ENCODE measurements at places on chromosomes 12 and 14.

DNA sequence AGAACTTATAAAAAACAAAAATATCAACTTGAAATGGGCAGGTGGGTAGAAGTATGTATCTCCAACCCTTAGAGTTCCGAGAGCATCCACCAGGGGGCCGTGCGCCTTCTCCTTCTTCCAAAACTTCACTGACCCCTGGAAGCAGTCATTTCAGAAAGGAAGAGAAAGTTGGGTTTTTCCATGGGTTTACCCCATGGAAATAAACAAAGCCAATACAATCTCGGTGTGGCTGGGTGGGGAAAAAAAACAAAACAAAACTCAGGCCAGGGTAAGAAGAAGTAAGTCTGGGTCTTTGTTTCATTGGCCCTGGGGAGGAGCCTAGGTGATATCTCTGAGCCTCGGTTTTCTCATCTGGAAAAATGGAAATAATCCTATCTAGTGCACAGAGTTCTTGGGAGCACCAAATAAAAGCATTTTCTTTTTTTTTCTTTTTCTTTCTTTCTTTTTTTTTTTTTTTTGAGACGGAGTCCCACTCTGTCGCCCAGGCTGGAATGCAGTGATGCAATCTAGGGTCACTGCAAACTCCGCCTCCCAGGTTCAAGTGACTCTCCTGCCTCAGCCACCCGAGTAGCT is 33.6 kb upstream of the HNF1A start:
- peak; percentile 16 for DNase-seq

- DNase-seq = no peak
Observed at GRCh38 chr14:89245802-89246201, 171.2 kb downstream of the FOXN3 start.

DNA sequence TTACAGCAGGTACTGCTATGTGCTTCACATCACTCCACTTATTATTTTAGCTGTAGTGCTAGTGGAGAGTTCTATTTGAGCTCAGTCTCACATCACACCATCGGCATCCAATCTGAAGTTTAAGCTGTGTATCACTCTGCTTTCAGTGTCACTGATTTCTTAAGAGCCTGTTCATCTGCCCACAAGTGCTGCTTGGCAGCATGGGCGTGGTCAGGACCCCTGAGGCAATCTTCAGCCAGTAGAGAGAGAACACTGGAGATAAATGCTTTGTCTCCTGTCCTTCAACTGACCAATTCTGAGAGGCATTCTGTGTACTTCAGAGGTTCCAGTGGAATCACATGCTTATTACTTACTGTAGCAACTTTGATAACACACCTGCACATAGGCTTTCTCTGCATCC is 728.8 kb downstream of the RPS29 start:
- no peak for DNase-seq

GRCh38 chr12:31021809-31022494 is 51.7 kb upstream of the DDX11 start:
- peak; percentile 63 for DNase-seq

- DNase-seq = no peak
Observed at GRCh38 chr14:64702493-64703394, 1.5 kb upstream of the PLEKHG3 start.

DNA sequence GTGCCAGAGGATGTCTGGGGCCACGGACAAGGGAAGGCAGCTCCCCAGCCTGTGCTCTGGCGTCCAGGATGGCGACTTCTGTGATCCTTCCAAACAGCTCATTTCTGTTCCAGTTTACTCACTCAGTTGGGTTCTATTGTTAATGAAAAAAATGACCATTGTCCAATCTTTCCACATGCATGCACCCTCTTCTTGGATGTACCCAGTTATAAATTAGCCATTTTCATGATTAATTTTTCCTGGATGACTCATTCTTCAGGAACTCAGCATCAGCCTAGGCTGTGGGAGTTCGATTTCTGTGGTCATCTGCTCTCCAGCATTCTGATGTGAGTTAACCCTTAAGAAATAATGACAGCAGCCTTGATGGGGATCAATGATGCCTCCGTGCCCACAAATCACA is 926.8 kb downstream of the BCL11B start:
- peak; percentile 0 for DNase-seq

- no peak for DNase-seq
Observed at GRCh38 chr14:68305738-68306137, 486.2 kb downstream of the RAD51B start.

GRCh38 chr12:64746663-64747062 is 12.5 kb downstream of the GNS start:
- peak; percentile 58 for DNase-seq

DNA sequence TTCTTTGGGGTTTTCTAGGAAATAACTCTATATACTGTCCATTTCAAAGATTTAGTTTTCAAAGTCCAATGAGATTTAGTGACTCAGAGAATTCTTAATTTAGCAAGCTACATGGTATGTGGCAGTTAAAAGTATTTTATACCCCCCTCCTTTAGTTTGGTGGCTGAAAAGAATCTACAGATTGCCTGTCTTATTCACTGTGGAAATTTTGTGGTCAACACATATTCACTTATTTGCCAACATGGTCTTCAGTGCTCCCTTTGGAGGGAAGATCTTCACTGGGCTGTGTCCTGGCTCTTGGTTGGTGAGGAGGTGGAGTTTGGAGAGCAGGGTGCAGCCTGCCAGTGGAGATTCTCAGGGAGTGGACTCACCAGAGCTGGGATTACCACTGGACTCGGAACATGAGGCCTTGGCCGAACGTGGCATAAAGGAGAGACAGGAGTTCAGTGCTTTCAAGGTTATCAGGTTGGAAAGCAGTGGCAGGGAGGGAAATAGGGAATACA is 39.8 kb downstream of the SAMD4A start:
- no peak for DNase-seq

DNA sequence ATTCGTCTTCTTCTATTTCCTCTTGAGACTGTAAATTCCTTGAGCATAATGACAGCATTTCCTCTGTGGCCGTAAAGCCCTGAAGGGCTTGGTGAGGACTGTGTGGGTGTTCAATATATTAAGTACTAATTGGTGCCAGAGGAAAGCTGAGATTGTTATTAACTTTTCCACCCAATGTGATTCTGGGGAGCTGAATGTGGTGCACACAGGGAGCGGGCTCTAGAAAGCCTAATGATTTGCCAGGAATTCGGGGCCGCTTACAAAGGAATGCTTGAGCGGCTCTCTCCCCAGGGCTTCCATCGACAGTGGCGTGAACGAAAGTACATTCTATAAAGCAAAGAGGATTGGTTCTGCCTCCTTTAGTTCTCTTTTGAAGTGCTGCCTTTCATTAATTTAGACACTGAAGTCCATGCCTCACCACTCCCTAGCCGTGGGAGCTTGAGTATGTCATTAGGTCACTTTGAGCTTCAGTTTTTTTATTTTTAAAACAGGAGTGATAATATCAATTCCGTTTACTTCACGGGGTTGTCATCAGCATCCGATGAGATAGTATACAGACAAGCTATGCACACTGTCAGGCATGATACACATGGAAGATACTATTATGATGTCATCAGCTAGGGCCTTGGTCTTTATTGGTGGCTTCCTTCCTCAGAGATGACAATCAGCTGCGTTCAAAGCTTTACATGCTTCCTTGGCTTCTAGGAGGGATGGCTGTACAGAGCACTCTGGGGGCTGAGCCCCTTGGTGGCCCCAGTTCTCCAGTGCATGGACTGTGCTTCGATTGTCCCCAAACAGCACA is 11.0 kb upstream of the GSG1 start:
- peak; percentile 48 for DNase-seq

DNA sequence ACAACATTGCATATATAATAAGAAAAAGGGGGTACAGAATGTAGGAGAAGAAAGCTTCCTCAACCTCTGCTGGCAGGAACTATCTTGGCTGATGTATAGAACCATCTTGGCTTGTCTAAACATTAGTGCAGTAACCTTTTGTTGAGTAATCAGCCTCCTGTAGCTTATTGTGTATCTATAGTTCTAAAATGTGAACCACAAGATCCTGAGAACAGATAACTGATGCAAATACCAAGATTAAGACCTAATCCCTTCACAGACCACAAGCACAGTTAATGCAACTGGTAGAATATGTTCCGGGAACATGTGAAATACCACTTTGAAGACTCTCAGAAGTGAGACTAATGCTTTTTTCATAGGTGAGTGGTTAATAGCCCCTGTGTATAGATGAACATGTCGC is 50.7 kb upstream of the KCNC2 start:
- no peak for DNase-seq

- no peak for DNase-seq
Observed at GRCh38 chr14:104647467-104648043, 41.9 kb upstream of the INF2 start.

DNA sequence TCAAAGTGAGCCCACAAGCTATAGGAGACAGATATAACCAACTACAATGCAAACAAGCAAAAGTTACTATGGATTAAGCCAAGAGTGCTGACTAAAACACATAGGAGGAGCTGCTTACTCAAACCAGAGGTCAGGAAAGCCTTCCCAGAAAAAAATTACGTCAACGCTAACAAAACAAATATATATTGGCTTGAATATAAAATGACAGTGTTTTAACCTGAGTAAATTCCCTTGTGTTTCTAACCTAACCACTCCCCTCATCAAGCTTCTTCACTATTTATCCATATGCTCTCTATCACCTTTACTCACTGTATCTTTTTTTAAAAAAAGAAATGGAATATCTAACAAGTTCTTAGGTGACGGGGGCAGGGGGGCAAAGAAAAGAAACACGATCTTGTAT is 115.9 kb downstream of the MED13L start:
- no peak for DNase-seq

DNA sequence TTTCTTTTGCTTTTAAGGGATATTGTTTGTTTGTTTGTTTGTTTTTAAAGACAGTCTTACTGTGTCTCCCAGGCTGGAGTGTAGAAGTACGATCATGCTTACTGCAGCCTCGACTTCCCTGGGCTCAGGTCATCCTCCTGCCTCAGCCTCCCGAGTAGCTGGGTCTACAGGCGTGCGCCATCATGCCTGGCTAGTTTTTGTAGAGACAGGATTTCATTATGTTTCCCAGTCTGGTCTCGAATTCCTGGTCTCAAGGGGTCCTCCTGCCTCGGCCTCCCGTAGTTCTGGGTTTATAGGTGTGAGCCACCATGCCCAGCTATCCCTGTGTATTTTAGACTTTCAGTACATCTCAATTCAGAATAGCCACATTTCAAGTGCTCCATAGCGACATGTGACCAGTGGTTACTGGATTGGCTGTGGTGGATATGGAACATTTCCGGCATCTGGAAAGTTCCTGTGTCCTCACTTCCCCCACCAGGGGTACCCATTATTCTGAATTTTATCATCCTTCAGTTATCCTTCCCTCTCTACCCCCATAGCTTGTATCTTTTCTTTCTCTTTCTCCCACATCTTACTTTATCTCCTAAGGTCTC is 61.1 kb downstream of the HRK start:
- DNase-seq = no peak

DNA sequence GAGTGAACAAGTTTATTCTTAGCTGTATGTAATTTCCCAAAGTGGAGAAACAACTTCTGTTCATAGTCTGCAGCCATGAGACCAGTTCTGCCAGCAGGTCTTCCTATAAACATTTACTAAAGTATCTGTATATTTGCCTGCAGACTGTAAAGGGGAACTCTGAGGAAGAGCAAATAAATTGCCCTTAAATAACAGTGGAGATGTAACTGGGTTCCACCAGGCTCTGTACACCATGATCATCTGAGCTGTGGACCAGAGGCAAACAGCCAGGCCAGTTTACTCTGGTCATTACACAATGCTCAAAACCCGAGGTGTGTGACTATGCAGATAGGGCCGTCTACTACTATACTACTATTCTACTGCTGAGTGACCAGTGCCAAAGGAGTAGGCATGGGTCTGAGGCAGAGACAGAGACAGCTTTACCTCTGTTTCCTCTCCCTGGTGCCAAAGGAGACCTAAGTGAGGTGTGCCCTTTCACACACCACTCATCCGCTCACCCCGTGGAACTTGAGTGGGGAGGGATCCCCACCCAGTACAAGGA is 21.1 kb upstream of the CERS5 start:
- DNase-seq = no peak

GRCh38 chr12:62767496-62767895 is 167.5 kb downstream of the PPM1H start:
- peak; percentile 85 for DNase-seq

DNA sequence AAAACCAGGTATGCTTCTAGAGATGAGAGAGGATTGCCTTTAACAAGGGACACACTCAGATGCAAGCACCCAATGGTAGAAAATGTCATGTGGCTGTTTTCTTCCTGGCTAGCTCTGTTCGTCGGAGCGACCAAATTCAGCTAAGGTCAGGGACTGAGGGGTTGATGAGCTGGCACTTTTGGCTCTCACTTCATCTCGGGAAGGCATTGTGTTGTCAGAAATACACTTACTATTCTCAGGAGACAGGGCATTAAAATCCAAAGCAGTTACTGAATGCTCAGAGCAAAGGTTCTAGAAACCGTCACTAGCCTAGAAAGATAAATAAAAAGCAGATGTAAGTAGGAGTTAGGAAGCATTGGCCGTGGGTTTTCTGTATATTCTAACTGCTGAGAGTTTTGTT is 275.7 kb upstream of the SSTR1 start:
- DNase-seq = no peak

- DNase-seq = no peak
Observed at GRCh38 chr12:113211160-113211559, 10.1 kb upstream of the TPCN1 start.

DNA sequence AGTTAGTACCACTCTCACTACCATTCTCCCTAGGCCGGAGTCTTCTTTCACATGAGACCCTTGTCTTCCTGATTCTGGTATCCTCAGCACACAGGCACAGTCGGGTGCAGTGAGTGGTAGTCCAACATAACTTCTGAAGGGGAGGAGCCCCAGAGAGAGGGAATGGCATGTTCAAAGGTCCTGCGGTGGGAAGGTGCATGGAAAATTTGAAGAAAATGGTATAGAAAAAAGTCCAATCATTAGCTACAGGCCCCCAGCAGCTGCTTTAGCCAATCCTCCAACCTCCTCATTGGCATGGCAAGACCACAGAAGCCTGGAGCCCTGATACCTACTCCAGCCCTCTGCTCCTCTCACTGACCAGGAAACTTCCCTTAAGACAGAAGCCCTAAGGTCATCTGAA is 96.6 kb downstream of the ZFP36L1 start:
- DNase-seq = no peak

GRCh38 chr12:120381752-120382419 is 12.9 kb upstream of the MSI1 start:
- no peak for DNase-seq

DNA sequence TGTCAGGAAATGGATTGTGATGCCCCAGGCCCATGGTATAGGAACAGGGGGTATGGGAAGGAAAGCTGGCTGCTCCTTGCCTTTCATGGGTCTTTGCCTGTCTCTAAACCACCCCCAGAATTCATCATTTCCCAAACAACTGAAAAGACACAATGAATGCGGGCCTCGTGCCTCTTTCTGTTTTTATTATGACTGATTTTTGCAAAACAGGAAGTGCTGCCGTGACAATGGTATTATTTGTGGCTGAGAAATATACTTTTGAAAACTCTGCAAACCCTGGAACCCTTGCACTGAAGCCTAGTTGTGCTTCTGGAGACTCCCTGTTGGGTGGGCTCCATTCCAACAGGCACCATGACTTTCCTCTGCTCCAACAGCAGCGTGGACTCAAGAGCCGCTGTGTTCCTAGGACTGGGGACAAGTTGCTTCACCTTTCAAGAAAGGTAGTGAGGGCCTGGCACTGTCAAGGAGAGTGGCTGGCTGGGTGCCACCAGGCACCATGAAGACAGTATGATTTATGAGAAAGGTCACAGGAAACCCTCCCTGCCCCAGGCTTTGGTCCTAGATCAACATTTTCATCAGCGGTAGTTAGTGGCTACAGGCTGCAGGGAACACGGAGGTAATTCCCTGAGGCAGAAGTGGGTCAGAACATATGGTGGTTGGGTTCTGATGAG is 4.8 kb upstream of the DGLUCY start:
- DNase-seq = peak; percentile 70
